ENCODE measurements at places on chromosomes 1 and 21.

- no peak for DNase-seq
These were observed 69.1 kb downstream of the TGFB2 start for GRCh38 chr1:218414060-218414728.

DNA sequence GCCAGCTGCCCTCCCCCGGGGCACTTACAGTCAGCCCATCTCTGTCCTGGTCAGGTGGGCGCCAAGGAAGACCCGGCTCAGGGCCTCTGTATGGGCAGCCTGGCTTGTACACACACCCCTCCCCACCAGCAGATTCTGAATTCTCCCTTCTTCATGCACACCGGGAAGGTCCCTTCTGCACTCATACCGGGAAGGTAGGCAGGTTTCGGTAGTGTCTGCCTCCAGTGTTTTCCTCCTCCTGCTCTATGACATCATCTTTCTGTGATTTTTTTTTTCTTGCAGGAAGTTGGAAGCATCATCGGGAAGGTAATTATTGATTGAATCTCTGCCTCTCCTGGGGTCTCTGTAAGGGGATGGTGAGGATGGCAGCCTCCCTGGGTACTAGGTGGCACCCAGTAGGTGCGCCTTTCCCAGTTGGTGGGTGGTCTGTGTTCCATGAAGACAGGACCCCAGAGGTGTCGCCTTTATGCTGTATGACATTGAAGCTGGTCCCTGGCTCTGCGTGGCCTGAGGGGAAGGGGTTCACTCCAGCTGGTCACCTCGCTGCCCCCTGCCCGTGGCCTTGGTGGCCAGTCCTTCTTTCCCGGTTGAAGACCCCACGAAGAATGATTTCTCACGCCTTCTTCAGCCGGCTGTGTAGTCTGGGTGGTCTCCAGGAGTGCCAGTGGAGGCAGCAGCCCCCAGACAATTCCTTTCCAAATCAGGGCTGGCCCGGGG lies 82.1 kb upstream of the COL6A1 start:
- DNase-seq, result no peak

GRCh38 chr1:200737647-200738291 lies 924 bp upstream of the CAMSAP2 start:
- DNase-seq, result no peak

DNA sequence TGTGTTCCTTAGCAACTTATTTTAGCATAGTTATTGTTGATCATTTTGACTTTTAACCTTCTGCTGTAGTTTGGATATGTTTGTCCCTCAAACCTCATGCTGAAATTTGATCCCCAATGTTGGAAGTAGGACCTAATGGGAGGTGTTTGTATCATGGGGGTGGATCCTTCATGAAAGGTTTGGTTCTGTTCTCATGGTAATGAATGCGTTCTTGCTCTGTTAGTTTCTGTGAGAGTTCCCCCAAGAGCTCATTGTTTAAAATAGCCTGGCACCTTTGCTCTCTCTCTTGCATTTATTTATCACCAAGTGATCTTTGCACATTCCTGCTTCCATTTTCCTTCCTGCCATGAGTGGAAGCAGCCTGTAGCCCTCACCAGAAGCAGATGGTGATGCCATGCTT lies 372.1 kb upstream of the VAMP3 start:
- no peak for DNase-seq

- no peak for DNase-seq
These were observed 80.3 kb downstream of the TENT5C start for GRCh38 chr1:117685936-117686806.

GRCh38 chr1:117654493-117655219 lies 48.8 kb downstream of the TENT5C start:
- DNase-seq, result no peak

GRCh38 chr1:28642056-28642846 lies 616 bp downstream of the TAF12 start:
- DNase-seq, result no peak

DNA sequence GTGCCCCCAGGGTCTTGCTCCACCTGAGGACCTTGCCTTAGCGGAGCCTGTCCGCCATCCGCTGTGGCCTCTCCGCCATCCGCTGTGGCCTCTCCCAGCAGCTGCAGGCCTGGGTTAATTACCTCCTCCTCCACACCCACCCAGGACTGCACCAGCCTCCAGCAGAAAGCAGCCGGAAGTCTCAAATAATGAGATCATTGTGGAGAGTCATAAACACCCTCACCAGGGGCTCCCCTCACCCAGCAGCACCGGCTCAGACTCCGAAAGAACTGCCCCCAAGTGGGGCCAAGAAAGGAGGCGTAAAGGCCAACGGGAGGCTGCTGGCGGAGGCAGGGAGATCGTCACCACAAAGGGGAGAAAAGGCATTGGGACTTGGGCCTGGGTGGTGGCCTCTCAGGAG lies 10.7 kb upstream of the GPR153 start:
- no peak for DNase-seq

- DNase-seq, result no peak
These were observed 47.8 kb downstream of the WNT9A start for GRCh38 chr1:227899820-227900449.

GRCh38 chr21:43348801-43349261 lies 78.1 kb downstream of the SIK1 start:
- DNase-seq, result no peak

DNA sequence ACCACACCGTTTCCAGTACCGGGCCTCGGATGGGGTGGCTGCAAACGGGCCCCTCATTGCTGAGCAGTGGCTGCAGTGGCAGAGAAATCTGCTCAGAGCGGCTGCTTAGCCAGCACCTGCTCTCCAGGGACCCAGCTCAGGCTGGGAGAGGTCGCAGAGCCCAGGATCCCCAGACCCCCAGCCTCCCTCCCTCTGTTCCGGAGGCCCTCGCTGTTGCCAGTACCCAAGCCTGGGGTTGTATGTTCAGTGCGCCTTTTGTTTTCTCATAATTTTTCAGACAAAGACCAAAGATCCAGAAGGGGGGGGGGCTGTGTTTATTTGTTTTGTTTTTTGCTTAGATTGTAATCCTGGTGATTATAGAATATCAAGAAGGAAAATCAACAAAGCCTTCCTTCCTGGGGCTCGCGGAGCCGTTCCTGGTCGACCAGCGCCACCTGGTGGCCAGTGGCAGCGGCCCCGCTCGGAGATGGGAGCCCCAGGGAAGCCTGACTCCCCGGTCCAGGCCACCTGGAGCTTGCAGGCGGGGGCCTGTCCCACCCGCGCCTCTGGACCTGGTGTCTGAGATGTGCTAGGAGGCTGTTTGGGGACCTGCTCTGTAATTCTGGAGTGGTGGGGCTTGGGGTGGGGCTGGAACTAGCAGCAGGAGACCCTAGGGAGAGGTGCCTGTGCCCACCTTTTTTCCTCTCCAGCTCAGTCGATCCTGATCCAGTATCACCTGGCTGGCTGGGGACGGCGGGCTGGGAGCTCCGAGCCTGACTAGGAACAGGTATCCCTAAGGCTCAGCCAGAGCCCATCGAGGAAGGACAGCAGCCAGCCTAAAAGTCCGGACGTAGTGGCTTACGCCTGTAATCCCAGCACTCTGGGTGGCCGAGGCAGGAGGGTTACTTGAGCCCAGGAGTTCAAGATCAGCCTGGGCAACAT lies 123.9 kb upstream of the VAMP3 start:
- DNase-seq, result peak; percentile 70

DNA sequence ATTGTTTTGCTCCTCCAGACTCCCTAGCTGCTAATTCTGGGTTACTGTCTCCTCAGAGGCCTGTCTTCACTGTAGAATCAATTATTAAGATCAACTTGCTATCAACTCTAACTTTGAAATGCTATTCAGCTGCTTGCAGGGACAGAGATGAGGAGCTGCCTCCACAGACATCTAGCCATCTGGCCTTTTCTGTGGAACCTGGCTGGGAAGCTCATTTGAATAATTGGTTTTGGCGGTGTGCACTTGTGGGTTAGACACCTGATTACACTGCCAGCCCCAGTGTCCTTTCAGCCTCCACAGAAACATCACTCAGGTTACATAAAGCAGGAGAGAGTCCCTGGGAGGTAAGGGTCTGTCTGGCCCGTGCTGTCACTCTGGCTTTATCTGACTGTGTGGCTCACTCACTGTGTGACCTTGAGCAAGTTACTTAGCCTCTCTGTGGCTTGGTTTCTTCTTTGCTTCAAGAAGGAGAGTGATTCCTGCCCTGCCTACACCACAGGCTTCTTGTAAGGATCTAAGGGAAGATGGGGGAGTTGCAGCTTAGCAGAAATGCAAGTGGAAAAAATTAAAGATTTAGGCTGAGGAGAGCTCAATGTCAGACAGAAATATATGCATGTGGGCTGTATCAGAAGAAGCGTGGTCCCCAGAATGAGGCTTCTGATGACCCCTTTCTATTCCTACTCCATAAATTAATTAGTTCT lies 131.6 kb downstream of the BEND5 start:
- DNase-seq, result no peak

- no peak for DNase-seq
These were observed 18.4 kb upstream of the COL6A2 start for GRCh38 chr21:46079352-46080170.

DNA sequence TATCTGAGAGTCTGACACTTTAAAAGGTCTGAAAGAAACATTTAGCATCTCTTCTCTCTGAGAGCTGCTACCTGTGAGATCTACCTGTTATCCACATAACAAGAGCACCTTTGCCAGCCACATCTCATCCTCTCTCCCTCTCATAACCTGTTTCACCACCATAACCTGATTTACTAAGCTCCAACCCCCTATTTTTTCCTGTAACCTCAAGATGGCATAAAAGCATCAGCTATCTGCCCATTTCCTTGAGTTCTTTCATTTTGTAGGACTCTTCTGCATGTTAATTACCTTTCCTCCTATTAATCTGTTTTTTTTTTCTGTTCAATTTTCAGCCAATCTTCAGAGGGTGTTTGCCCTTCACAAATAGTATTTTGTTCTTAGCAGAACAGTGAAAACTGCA lies 136.5 kb upstream of the KCNK1 start:
- no peak for DNase-seq

GRCh38 chr1:204828352-204828850 lies 42.3 kb upstream of the NFASC start:
- DNase-seq, result peak; percentile 33

- DNase-seq, result no peak
These were observed 45.9 kb downstream of the SLC45A1 start for GRCh38 chr1:8363767-8364301.

DNA sequence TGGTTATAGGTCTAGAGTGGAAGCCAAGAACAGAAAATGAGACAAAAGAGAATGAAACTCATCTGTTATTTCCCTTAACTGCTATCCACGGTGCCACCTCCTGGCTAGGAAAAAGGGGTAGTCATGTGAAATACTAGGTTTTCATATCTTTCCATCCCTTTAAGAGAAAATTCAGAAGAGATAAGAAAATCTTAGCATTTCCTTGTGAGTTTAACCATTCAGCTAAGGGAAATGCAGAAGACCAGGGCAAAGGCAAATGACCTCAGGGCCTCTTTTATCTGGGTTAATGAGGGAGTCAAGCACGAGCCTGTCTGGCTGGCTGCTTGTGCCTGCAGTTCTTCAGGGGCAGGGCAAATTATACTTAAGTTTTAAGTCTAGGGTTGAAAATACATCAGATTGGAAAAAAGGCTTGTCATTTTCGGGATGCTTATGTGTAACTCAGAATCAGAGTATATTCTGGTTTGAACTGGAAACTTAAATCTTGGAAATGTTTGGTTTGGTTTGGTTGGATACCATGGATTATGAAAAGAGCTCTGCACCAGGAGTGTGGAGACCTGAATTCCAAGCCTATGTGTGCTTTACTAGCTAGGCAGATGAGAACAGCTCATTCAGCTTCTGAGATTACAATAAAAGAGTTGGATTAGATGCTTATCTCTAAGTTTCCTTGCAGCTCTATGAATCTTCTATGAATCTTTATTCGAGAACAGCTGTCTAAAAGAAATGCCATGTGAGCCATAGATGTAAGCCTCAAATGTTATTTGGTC lies 19.9 kb downstream of the NIBAN1 start:
- no peak for DNase-seq

DNA sequence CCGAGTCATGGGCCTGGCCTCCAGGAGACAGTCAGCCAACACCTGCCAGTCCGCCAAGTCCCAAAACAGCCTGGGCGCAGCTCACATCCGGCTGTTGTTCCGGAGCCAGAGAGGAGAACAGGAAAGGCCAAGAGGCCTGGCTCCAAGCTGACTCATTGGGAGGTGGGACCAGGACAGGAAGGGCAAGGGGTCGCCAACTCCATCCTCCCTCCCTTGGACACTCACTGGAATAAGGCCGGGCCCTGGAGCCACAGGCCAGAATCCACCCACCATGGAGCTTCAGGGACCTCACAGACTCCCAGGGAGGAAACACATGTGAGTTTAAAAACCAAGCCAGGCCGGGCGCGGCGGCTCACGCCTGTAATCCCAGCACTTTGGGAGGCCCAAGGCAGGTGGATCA lies 25.1 kb upstream of the CLIC4 start:
- DNase-seq, result no peak

- no peak for DNase-seq
These were observed 5.7 kb downstream of the ZNF672 start for GRCh38 chr1:248843687-248844086.

GRCh38 chr1:50604580-50604979 lies 181.3 kb upstream of the DMRTA2 start:
- no peak for DNase-seq

DNA sequence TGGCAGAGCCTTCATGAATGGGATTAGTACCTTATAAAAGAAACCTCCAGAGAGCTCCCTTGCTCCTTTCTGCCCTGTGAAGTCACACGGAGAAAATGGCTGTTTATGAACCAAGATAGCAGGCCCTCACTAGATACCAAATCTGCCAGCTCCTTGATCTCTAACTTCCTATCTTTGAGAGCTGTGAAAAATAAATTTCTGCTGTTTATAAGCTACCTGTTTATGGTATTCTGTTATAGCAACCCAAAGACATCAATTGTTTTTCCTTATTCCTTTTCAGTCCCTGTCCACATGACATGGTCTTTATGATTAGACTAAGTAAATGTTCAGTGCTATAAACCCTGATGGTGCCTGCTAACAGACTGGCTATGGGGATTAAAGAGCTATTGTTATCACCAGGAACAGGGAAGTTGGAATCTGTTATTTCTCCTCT lies 9.7 kb upstream of the STIL start:
- DNase-seq, result no peak

- no peak for DNase-seq
These were observed 77.2 kb upstream of the TARDBP start for GRCh38 chr1:10935246-10935645.

All from activated naive CD4-positive, alpha-beta T cell treated with Interleukin-2 at 50 U/mL for 16 hours (primary cell).